Right renal cortex interstitium (tissue), 3 donors: ENCODE measurements at places on chromosomes 7 and 10. TPM values are rescaled to one million over a fixed set of nuclear protein-coding genes. Genes with fewer than 3 reads are reported as not detected.

The MSS51 gene
- 1.8 TPM for polyA plus RNA-seq

The PIK3AP1 gene
- 5.7 TPM for polyA plus RNA-seq

The IGF2BP3 gene
- polyA plus RNA-seq, result 64.2 TPM

The MAGI2 gene
- 39.1 TPM for polyA plus RNA-seq

The NKX1-2 gene
- polyA plus RNA-seq, result not detected

The ERVW-1 gene
- 0.58 TPM for polyA plus RNA-seq

GRCh38 chr7:107697321-107698049 lies 36.9 kb downstream of the SLC26A4 start:
- no peak for DNase-seq

- DNase-seq, result no peak
These were observed 11.2 kb downstream of the CACNB2 start for GRCh38 chr10:18151356-18151890.

DNA sequence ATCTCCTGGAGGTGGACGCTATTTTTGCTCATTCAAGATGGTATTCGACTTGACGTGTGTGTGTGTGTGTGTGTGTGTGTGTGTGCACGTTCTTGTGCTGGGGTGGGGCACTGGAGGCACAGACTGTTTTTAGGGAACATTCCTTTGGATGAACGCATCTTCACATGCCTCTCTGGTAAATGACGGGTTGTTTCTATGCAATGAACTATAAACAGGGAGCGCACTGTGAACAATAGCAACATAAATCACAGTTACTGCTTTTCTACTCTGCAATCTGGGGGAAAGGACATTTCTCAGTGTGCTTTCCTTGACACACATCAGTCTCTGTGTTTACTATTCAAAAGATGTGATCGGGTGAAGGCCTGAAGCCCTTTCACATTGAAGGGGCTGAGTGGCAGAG lies 120.1 kb upstream of the PITRM1 start:
- no peak for DNase-seq

- no peak for DNase-seq
These were observed 29.5 kb downstream of the NAMPT start for GRCh38 chr7:106255246-106255645.

- no peak for DNase-seq
These were observed 195.1 kb upstream of the HABP2 start for GRCh38 chr10:113357681-113358300.

DNA sequence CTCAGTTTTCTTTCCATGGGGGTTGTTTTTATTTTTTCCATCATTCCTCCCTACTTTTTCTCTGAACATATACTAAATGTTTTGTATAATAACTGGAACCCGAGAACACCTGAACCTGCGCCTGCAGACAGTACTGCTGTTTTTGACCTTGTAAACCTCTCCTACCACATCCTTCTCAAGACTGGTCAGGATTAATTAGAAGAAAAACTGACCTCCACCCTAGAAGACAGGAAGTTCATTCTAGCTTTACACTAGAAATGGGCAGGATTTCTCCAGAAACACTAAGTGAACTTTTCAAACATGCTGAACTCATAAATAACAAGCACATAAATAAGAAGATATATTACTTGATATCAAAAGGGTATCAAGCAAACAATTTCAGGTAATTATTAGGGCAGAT lies 751 bp upstream of the HYCC1 start:
- no peak for DNase-seq

- no peak for DNase-seq
These were observed 102.2 kb upstream of the ELMO1 start for GRCh38 chr7:37550872-37551271.

DNA sequence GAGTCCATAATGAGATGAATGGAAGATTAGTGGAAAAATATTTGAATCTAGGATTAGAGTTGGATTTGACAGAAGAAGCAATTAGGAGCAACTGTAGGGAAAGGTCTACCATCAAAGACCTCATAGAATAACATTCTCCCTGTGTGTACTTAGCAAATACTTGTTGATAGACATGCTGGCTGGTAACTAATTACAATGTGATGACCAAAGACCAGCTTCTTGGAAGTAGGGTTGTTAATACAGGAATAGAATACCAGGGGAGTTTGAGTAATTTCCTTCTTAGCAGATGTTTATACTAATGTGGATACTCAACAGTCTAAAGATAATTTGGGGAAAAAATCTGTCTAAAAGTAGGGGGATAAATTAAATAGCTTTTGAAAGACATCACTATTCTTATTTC lies 357.5 kb upstream of the BMPER start:
- DNase-seq, result no peak

DNA sequence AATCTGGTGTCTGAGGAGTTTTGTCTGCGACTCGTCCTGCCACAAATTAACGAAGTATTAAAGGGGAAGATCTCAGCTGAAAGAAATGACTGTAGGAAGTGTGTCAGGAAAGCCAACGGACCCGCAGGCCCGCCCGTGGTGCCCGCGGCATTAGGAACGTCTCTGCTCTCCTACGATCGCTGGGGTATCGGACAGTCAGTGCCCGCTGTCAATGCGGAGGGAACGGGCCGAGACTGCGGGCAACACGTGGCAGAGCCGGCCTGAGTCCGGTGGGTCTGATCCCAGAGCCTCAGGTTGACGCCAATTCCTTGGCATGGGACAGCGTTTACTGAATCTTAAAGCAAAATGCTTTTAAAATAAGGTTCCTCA lies 128.7 kb downstream of the KBTBD2 start:
- peak; percentile 4 for DNase-seq

DNA sequence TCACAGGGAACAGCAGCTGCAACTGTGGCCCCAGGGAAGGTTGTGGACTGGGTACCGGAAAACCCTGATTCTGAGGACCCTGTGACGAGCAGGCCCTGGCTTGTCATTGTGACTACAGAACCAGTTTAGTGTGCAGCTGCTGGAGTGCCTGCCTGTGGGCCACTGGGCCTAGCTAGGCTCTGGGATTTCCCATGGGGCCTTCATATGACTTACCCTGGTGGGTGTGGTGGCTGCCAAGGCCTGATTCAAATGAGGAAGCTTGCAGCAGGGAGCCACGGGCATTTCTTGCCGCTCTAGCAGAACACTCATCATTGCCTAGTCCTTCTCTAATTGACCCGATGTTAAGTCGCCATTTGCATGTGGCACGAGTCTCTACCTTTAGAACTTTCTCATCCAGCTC lies 14.7 kb upstream of the CAMK2G start:
- DNase-seq, result no peak

GRCh38 chr10:79392020-79392398 lies 44.7 kb downstream of the PPIF start:
- no peak for DNase-seq

GRCh38 chr10:118151461-118151860 lies 104.7 kb upstream of the RAB11FIP2 start:
- DNase-seq, result no peak

GRCh38 chr10:99551158-99551557 lies 18.4 kb downstream of the NKX2-3 start:
- no peak for DNase-seq

DNA sequence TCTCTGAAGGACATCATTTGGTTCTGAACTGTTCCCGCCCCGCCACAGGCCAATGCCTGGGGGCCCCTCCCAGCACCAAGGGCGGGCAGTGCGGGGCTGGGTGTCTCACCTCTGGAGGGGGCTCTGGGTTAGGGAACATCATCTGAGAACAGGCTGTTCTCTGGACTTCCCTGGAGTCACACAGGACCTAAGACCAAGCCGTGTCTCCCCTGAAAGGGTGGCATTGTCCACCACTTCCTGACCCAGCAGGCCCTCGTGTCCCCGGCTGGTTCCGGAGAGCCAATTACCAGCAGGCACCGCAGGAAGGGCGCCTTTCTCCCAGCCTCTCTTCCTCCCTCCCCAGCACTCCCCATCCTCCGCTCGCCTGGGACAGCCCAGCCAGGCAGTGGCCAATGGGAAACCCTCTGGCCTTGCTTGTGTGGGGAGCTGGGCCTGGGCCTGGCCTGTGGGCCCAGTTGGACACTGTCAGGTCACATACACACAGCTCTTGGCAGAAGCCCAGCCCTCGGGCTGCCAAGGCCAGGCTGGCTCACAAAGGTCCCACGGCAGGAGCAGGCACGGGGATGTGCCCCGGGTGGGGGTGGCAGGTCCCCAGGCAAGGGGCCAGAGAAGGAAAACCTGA lies 119.5 kb downstream of the SPDYE5 start:
- no peak for DNase-seq

- DNase-seq, result no peak
These were observed 40.4 kb downstream of the SCIN start for GRCh38 chr7:12610899-12611298.

GRCh38 chr10:47276071-47276470 lies 23.9 kb upstream of the GDF10 start:
- no peak for DNase-seq

DNA sequence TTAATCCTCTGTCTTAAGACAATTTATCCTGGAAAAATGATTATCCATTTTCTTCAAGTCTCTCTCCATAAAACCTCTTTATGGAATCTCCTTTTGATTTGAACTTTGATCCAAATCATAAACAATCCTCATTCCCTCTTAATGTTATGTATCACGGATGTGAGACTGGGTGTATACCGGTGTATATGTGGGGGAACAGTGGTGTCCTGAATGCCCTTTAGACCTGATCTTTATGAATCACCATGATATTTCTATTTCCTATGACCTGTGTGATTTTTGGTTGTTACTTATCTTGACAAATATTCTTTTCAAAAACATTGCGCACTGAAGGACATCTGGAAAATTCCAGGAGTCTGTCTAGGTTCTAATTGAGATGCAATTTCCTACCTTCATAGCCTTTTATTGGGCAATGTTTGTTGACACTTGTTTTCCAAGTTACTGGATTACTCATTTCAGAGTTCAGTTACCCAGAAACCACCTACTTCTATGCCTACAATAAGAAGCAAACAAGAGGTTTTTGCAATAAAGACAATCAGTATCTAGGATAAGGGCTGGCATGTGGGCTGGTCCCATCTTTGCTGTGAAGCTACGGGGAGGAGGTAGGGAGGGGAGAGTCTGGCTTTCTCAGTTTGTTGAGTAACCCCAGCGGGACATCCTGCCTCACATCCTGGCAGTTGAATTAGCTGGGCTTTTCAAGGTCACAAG lies 190.4 kb downstream of the CTTNBP2 start:
- no peak for DNase-seq

- no peak for DNase-seq
These were observed 44.0 kb upstream of the COL13A1 start for GRCh38 chr10:69757553-69758309.

DNA sequence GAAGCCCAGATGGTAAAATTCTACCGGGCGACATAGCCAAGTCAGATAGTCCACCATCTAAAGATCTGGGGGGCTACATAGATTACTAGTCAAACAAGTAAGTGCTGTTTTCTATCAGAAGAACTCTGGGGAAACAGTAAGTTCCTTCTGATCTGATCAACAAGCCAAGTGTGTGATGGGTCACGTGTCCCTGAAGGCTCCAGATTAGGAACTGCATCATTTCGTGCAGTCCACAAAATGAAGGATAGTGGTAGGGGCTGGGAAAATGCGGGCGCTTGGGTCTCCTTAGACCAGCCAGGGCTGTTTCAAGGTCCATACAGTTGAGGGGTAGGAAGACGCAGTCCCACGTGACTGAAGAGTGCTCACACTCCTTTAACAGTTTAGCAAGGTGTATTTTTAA lies 1.8 kb upstream of the CHN2 start:
- DNase-seq, result no peak

DNA sequence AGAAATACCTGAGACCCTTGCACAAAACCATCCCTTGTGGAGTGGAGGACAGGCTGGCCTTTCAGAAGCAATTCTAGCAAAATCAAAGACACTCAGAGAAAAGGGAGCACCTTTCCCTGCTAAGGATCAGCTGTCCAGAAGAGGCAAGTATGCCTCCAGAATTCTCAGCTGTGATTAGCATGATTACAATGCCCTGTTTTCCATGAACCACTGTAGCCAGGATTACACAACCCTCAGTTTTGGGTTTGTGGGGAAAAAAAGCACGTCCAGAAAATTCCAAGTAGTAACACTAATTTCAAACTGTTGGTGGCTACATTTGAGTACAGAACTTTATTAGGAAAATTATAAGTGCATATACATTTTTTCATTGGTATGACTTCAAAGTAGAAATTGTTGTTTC lies 15.0 kb downstream of the CXCL12 start:
- no peak for DNase-seq

DNA sequence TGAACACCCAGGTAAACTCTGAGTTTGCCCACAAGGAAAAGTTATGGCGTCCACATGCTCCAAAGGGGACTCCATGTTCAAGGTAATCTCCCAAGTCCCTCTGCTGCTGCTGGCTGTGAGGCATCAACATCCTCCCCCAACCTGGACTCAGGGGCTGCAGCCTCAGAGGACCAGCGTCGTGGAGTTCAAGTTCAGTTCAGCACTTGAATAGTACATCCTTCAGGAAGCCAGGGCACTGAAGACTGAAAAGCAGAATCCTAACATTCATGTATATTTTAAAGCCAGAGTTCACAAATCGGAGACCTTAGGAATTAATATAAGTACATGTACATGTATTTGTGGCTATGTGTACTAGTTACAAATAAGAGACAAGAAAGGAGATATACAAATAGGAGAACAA lies 90.4 kb downstream of the PTPRE start:
- no peak for DNase-seq

DNA sequence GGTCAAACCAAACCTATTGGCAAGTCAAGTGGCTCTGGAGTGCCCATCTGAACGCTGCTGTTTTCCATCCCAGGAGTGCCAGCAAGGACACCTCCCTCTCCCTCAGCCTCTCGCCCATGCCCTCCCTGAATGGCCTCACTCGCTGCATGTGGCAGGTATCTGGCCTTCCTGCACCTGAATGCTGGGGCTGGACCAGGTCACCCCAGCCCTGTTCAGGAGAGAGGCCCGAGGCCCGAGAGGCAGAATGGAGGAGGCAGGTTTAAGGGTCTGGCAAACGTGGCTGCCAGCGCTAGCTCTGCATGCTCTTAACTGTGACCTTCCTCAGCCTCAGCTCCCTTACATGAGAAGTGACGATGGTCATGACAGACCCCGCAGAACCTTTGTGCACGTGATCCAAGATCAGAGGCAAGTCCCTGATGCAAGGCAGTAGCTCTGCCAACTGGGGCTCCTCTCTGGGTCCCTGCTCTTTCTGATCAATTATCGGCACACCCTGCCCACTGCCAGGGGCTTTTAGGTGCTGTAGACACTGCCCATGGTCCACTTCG lies 295.7 kb upstream of the ZMIZ1 start:
- DNase-seq, result no peak

DNA sequence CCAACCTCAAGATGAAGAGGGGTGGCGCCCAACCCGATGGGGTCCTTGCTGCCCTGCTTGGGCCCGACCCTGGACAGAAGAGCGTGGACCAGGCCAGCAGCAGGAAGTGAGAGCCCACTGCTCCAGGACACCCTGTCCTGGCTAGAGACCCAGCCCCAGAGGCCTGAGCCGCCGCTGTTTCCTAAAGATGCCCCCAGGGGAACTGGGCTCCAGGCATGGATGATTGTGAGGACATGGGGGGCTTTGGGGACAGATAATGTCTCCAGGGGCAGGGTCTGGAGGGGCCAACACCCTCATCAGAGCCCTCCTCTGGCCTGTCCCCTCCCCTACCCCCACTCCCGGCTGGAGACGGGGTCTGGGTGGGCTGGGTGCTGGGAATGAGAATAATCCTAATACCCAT lies 71.7 kb downstream of the MYL10 start:
- DNase-seq, result no peak

GRCh38 chr10:16466001-16466400 lies 29.2 kb downstream of the PTER start:
- DNase-seq, result no peak
